ENCODE measurements at places on chromosomes 7 and 10.

GRCh38 chr10:97408496-97408992 lies 7.4 kb upstream of the RRP12 start:
- no peak for DNase-seq

DNA sequence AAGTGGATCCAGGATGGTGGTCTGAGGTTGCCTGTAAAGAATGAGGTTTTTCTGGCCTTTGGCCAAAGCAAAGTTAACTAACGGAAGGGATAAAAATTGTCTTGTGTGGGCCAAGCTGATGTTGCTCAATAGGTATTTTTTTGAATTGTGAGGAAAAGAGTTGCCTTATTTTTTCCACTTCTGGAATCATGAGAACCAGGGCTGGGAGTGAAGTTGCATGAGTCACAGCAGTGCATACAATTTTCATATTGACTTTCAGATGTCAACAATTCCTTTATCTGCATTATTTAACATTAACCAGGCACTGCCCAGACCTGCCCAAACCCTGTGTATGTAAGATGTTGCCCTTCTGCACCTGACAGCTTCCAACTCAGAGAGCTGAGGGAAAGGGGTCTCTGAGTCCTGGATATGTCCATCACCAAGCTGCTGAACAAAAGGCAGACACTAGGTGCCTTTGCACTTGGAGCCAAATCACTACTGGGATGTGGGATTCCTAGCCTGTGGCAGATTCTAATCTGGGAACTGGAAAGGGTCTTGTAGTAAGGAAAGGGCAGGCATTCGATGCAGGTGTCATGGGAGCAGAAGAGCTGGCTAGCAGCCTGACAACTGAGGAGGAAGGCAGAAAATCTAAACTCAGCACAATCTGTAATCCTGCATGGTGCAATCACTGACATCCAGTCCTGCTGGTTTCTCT lies 52.3 kb upstream of the SLC35B4 start:
- DNase-seq = no peak

GRCh38 chr7:33849004-33849403 lies 56.3 kb upstream of the BMPER start:
- DNase-seq = no peak

DNA sequence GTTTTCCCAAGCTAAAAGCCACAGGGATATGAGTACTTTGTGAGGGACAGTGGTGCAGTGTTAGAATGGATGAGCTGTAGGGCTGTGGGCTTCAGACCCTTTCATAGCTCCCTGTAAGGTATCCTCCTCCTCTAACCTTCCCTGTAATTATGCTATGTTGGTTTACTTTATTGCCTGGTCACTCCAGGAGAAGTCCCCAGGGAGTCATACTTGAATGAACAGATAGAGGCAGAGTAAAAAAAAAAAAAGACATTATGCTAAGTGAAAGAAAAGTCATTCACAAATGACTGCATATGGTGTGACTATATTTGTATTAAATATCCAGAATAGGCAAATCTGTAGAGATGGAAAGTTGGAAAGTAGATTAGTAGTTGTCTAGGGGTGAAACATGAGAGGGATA lies 434.4 kb downstream of the AUTS2 start:
- DNase-seq = no peak

GRCh38 chr7:149458235-149458634 lies 2.6 kb downstream of the ZNF777 start:
- no peak for DNase-seq

GRCh38 chr7:44738051-44738723 lies 10.5 kb upstream of the ZMIZ2 start:
- DNase-seq = no peak

- no peak for DNase-seq
Measured at GRCh38 chr7:137110535-137110934, 233.0 kb downstream of the PTN start.

- no peak for DNase-seq
Measured at GRCh38 chr7:102222445-102222844, 64.2 kb upstream of the SH2B2 start.

DNA sequence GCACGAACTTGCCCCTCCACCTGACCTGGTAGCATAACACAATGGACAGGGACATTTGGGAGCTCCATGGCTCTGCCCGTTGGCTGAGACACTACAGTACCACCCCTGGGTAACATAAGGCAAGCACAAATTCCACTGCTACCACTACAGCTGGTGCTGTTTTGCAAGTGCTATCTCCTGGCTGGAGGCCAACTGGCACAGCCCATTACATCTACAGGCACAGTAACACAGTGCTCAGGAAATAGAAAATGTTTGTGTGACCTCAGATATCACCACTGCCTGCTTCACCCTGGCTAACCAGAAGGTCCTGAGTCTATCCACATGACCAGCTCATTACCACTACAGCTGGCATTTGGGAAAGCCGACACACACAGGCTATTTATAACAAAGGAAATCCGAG lies 631.1 kb upstream of the MBL2 start:
- DNase-seq = no peak

- DNase-seq = no peak
Measured at GRCh38 chr10:81108516-81109199, 571.0 kb downstream of the SH2D4B start.

GRCh38 chr10:124321433-124322089 lies 97.2 kb downstream of the OAT start:
- no peak for DNase-seq

DNA sequence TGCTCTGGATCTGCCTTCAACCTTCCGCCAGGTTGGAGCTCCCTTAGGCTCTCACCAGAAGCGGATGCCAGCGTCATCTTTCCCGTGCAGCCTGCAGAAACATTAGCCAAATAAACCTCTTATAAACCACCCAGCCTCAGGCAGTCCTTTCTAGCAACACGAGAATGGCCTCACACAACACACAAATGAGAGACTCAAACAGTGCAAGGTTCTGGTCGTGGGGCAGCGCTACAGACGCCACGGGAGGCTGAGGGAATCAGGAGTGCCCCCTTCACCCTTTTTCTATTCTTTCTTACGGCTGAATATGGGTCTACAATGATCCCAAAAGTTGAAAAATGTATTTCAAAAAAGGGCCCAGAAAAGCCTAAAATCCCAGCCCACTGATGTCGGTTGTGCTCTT lies 96.4 kb downstream of the FOXL3 start:
- DNase-seq = no peak

- DNase-seq = no peak
Measured at GRCh38 chr10:128137877-128138276, 11.7 kb upstream of the MKI67 start.

DNA sequence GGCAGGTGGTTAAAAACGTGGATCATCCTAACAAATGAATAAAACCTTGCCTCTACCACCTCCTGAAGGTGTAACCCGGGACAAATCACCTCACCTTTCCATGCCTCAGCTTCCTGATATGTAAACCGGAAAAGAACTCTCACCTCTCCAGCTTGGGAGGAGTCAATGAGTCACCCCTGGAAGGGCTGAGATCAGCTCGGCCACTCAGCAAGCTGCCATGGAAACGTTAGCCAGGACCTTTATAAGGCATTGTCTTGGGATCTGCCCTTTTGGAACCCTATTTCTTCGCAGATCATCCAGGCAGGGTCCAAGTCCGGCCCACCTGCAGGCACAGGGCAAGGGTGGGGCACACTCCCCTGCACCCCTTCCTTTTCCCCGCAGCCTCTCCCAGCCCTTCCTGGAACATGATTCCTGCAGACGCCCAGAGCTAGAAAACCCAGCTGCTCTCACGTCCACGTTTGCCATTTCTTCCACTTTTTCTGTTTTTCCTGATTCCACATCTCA lies 81.6 kb upstream of the PFKP start:
- DNase-seq = no peak

DNA sequence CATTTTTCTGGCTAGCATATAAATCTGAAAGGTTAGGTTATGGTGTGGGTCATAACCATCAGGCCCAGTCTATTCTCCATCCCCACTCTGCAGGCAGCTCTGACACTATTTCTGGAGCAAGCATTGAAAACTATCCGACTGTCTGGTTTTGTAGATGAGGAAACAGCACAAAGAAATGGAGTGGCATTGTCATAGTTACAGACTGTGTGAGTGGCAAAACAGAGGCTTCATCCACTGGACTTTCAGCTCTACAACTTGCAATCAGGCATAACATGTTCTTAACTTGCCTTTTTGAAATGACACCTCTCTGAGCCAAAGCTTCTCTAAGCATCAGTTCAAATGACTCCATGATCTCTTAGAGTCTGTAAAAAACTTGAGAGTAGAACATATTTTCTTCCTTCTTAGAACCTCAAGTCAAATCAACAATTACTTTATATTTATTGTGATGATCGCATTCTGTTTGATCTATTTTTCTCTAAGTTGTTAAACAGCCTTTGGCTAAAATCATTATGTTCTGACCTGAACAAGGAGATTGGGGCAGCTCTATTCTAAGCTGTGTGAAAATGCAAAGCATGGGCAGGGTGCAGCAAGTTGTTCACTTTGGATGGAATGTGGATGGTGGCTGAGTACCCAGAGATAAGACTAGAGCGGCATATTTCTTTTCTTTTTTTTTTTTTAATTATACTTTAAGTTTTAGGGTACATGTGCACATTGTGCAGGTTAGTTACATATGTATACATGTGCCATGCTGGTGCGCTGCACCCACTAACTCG lies 68.5 kb downstream of the LRRC4 start:
- DNase-seq = no peak

DNA sequence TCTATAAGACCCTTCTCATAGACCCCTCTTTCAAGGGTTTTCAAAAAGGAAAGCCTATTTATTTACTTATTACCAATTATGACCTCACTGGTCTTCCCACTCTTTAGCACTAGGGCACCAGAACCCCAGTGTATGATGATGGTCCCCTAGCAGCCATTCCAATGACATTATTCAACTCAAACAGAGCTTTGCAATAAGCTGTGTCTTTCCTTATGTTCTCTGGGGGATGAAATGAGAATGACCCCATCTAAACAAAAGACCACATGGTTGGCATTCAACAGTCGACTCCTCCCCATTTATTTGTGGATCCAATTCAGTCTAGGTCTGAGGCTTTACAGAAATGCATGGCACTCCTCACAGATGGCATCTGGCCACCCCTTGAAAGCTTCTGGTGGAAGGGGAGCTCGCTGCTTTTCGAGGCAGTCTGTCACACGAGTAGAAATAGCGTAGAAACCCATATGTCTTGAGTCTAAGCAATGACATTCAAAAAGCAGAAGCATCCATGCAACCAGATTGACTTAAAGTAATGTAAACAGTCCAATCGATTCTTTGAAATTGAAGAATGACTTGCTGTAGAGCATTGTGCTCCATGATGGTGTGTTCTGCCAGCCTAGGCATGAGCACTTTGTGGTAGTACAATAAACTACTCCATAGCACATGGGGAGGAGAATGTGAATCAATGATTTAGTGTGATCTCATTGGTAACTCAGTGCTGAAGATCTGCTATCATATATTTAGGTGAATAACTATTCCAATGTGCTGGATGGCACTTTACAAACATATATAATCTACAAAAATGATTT lies 29.8 kb downstream of the NRP1 start:
- DNase-seq = no peak

GRCh38 chr7:111018960-111019736 lies 71.8 kb upstream of the LRRN3 start:
- DNase-seq = no peak

DNA sequence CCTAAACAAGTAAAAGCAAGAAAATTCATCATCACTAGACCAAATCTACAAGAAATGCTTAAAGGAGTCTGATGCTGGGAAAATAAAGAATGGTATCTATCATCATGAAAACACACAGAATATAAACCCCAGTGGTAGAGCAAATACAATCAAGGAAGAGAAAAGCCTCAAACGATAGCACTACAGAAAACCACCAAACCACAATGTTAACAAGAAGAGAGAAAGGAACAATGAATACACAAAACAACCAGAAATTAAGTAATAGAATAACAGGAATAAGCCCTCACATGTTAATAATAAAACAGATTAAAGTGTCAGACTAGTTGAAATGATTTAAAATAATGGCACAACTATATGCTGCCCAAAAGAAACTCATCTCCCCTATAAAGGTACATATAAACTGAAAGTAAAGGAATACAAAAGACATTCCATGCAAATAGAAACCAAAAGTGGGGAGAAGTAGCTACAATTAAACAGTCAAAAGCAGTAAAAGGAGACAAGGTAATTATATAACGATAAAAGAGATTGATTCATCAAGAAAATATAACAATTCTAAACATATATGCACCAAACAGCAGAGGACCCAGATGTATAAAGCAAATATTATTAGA lies 77.3 kb downstream of the JMJD1C start:
- no peak for DNase-seq

DNA sequence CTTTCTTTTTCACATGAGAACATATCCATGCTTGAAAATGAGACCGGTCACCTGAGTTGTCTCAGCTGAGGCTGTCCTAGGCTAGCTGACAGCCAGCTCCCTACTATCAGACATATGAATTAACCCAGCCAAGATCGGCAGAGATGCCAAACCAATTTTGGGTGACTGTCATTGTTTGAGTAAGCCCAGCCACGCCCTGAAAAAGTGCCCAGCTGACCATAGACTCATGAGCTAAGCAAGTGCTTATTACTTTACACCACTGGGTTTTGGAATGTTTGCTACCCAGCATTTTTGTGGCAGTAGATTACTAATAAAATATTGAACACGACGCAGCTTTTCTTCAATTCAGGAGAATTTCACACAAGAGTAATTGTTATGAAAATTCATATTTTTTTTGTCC lies 265.2 kb upstream of the LYZL1 start:
- no peak for DNase-seq

DNA sequence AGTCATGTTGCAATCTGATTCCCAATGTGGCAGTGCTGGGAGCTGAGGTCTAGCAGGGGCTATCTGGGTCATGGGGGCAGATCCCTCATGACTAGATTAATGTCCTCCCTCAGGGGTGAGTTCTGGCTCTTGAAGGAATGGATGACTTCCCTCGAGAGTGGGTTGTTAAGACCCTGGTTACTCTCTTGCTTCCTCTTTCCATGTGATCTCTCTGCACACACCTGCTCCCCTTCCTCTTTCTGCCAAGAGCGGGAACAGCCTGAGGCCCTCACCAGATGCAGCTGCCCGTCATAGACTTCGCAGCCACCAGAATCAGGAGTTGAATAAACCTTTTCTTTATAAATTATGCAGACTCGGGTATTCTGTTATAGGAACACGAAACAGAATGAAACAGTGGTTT lies 37.8 kb downstream of the SFMBT2 start:
- no peak for DNase-seq

DNA sequence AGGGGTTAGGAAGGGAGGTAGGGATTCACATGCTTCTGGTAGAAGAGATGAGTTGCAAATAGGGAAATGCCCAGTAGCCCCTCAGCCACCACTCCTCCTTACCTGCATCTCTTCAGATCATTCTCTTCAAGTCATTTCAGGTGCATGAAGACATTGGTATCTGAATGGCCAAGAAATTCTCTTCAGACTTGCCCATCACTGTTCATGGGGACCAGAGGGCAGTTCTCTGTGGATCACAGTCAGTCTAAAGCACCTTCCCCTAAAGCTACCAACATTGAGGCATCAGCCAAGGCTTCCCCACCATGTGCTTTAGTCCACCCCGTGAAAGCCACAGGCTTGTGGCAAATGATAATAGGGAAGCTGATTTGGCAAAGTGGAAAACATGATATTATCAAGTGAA lies 319.4 kb upstream of the ZNF32 start:
- DNase-seq = no peak

DNA sequence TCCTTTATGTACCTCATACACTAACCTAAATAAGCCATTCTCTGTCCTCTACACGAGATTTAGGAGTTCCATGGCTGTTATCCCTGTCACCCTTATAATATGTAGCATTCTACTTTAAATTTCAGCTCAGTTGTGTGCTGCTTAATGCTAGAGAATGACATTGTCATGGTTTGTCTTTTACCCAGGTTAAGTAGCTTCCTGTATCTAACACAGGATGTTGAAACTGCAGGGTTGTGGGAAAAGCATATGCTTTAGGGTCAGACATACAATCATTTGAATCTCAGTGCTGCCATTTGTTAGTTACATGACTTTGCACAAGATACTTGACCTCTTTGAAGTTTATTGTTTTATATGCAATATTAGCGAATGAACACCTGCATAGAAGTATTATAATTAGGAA lies 235.1 kb upstream of the CACNA2D1 start:
- DNase-seq = no peak

Data from effector CD8-positive, alpha-beta T cell (primary cell).